Activated T-cell treated with anti-CD3 and anti-CD28 coated beads, Interleukin-2, amount 50 U/mL, for 48 hours (primary cell): ENCODE measurements at places on chromosomes 4 and X.

DNA sequence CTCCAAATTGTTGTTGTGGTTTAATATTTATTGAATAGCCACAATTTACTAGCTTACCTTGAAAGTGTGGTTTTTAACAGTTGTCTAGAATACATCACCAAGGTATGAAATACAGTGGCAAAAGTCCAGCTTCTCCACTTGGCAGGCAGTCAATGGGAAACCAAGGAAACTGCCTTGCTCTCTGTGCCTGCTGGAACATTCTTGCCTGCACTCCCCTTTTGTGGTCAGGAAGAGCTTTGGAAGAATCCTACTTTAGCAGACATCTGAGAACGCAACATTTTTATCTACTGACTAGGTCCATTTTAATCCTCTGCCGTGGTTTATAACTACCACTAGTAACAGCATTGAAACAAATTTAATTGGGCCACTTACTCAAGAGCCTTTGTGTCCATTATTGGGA is 64.5 kb downstream of the TENM3 start:
- DNase-seq = no peak

- DNase-seq = no peak
Observed at GRCh38 chrX:103747163-103747562, 29.5 kb upstream of the PLP1 start.

DNA sequence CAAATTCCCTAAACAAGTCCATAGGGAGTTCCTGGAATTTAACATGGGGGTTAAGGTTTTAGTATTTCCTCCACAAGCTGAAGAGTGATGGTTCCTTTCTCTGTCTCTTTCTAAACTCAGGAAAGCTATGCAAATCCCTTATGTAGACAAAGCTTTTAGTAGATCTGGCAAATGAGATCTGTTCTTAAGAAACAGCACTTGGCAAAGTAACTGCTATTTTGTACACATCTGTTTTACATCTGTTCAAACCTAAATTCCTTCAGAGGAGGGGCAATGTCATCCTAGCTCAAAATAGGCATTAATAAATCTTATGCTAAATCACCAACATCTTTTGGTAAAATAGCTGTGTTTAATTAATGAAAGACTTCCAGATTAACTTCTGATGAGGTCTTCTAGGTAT is 137.8 kb upstream of the TBC1D9 start:
- no peak for DNase-seq

- DNase-seq = no peak
Observed at GRCh38 chrX:118971552-118971951, 2.9 kb upstream of the LONRF3 start.

DNA sequence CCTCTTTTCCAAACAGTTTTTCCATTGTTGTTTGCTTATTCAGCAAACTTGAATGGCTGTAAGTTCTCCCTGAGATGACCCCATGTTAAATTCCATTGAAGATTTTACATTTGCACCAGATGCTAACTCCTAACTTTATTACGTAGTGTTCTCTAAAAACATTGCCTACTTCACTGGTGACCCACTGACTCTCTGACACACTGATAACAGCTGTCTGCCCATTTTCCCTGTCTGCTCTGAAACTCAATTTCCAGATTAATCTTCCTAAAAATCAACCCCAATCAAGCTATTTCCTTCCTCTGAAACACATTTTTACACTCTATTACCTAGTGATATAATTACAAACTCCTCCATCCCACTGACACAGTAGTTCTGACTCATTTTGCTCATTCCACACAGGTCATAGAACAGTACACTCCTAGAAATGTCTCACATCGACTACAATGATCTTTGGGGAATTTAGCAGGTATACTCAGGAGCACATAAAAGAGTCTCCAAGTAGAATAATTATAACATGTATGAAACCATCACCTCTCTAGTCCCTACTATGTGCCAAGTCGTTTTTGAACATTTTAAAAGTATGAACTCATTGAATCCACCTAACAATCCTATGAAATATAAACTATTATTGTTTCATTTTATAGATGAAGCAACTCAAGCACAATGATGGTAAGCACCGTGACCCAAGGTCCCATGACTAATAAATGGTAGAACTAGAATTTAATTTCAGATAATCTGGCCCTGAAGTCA is 210.9 kb downstream of the SLIT2 start:
- no peak for DNase-seq

DNA sequence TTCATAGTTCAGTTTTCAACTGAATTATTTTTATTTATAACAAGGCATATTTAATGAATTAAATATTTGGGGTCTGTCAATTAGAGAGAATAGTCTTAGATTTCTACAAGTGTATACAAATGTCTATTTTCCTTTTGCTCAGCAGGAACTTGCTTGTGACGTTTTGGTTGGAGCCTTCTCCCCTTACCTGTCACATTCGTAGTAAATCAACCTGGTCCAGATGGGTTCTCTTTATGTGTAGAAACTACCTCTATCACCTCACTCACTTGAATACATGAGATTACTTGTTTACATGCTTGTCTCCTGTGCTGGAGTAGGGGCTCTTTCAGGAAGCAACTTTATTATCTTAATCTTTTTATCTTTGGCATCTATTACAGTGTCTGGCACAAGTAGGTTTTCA is 938.3 kb upstream of the IGFBP7 start:
- DNase-seq = no peak

DNA sequence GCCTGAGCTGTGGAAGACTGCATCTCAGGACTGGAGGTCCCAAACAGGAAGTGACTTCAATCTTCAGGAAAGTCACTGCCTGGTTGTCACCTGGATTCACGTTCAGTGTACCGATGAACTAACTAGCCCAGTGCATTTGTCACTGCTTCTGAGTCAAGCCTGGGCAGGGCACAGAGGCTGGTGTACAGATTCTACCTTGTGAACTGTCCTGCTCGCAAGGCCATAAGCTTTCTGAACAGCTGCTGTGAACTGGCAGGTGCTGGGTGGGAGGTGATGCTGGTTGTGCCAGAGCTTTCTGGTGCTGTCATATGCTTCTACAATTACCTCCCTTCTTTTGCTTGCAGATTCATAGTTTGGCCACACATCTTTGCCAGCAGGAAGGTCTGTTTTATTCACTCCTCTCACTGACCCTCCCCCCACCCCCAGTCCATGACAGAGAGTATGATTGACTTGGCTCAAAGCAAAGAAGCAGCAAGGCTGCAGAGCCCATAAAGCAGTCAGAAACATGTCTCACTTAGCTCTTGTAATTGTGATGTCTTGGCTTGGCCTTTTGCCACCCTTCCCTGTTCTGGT is 40.5 kb downstream of the ZCCHC12 start:
- DNase-seq = no peak

GRCh38 chr4:109691411-109691920 is 11.8 kb downstream of the CASP6 start:
- no peak for DNase-seq

GRCh38 chr4:52658641-52659000 is 480 bp downstream of the USP46 start:
- DNase-seq = no peak

GRCh38 chrX:86002076-86002896 is 45.1 kb downstream of the CHM start:
- DNase-seq = no peak

GRCh38 chrX:40835526-40835925 is 100.2 kb upstream of the MED14 start:
- no peak for DNase-seq

DNA sequence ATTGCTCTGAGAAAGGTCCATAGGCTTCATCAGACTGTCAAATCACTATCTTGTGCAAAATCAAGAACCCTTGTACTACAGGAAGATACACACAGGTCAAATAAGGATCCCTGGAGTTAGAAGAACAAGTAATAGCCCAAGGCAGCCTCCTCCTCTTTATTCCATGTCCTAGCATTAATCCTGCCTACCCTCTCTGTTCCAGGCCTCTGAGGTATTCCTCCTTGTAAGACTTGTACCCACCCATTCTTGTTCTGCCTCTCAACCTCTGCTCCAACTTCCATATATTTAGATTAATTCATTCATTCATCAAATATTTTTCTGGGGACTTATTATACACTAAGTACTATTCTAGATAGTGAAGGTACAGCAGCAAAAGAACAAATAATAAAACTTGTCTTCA is 10.4 kb upstream of the PLK4 start:
- DNase-seq = no peak

DNA sequence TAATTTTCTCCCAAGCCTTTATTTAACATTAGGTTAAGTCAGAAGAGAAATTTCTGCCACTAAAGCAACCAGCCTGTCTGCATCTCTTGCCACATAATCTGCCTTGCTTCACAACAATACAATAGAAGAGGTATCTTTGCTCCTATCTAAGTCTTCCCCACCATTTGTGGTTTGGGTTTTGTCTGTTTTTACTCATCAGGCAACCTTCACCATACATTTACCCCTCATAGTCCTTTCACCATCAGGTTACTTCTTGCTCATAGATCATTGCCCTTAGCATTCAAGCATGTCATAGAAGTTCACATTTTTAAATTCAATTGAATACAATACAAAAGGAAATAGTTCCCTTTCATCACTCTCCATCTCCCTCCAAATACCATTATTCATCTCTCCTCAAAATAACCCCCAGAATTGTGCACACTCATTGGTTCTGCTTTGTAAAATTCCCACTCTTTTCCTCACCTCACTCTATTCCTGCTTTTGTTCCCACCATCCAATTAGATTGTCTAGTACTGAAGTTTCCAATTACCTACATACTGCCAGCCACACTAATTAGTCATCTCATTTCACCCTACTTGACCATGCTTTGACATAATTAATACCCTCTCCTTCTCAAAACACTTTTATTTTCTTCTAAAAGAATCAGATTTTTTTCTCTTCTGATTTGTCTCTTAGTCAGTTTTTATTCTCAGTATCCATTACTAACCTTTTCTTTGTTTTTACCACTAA is 1957.0 kb upstream of the AGA start:
- DNase-seq = no peak

- DNase-seq = no peak
Observed at GRCh38 chrX:134371133-134371532, 88.8 kb upstream of the HPRT1 start.

- DNase-seq = no peak
Observed at GRCh38 chrX:139798701-139799100, 90.7 kb upstream of the MCF2 start.

- DNase-seq = no peak
Observed at GRCh38 chr4:108142870-108143269, 25.9 kb downstream of the LEF1 start.

DNA sequence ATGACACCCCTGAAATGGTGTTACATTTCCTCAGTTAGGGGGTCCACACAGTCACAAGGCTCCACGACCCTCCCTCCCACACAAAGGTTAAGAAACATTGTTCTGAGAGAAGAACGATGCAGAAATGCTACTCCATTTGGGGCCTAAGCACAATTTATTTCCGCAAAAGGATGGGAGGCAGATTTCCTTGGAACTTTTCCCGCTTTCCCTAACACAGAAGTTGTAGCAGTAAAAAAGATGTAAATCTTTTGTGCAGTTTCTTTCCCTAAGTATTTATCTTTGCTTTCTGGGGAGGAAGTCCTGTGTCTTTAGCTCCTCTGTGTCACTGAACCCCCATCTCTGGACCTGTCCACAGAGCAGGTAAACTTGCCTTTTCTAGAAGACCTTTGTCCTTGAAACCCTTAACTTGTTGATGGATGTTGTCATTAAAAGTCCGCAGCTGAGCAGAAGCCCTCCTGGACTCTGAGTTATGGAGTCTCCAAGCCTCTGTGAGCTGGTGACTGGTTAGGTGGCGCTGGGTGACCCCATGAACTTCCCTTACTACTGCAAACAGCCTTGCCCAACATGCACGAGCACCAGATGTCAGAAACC is 67.2 kb upstream of the SHISA3 start:
- DNase-seq = no peak

- no peak for DNase-seq
Observed at GRCh38 chrX:65644621-65645289, 22.7 kb upstream of the MSN start.

DNA sequence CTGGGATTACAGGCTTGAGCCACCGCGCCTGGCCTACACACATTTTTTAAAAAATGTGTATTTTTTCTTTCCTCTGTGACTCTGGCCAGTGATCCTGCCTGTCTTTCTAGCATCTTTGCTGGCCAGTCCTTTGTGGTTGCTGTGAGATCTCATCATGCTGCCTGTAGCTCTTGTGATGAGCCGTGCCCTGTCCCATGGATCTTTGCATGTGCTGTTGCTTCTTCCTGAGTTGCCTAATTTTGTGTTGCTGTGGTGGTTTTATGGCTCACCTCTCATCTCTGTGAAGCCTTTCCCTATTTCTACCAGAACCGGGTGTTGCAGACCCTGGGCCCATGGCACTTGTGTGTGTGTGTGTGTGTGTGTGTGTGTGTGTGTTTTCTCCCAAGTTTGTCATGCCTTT is 8.3 kb downstream of the NSD2 start:
- DNase-seq = no peak

DNA sequence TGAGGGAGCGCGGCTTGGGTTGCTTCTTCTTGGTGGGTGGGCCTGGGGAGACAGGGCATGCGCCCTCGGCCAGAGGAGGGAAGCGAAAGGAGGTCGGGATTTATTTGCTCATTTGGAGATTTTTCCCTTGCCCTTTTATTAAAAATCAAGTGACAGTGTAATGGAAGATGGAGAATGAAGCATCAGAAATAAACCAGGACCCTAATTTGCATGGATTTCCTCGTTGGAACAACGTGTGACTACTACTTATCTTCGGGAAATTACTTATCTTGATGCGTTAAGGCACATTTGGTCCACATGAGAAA is 709 bp upstream of the CLOCK start:
- no peak for DNase-seq

- no peak for DNase-seq
Observed at GRCh38 chr4:174561560-174561959, 39.3 kb upstream of the HPGD start.

- DNase-seq = no peak
Observed at GRCh38 chrX:100512471-100512870, 72.3 kb upstream of the TNMD start.

DNA sequence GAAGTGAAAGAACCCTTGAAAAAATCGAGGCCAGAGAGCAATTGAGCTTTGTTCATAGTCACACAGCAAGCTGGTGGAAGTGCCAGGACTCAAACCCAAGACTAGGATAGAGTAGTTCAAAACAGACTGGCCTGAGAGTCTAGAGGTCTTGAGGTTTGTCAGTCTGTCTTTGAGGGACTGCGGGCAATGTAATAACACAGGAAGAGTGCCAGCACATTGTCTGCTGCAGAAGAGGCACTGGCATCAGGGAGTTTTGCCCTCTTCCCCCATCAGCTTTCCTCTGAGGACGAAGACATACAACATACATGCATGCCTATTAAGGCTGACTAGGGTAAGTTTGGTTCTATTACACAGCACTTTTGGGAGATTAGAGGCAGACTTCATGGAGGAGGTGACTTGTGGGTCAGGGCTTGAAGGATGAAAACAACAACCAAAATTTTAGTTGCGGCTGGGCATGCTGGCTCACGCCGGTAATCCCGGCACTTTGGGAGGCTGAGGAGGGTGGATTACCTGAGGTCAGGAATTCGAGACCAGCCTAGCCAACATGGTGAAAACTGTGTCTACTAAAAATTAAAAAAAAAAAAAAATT is 64.1 kb upstream of the LAS1L start:
- no peak for DNase-seq

DNA sequence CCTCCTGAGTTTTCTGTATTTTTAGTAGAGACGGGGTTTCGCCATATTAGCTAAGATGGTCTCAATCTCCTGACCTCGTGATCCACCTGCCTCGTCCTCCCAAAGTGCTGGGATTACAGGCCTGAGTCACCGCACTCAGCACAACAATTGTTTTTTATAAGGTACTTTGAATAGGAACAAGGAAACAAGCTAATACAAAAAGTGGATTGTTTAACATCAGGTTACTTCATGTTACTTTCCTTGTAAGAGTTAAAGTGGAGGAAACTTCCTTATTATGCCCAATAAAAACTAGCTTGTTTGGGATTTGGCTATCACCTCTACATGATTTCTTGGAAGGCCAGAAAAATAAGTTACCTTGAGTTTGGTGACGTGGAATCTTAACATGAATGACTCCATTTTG is 698.7 kb downstream of the CCSER1 start:
- no peak for DNase-seq

GRCh38 chr4:24748758-24749350 is 46.5 kb upstream of the SOD3 start:
- no peak for DNase-seq
